ENCODE measurements at places on chromosomes 7 and 10. TPM values are rescaled to one million over a fixed set of nuclear protein-coding genes. Genes with fewer than 3 reads are reported as not detected.

GRCh38 chr10:70493660-70494234 lies 15.2 kb downstream of the PALD1 start:
- peak; percentile 33 for DNase-seq

- no peak for DNase-seq
These were observed 7.8 kb downstream of the SHH start for GRCh38 chr7:155804431-155804831.

GRCh38 chr7:55792048-55792447 lies 70.5 kb downstream of the SEPTIN14 start:
- DNase-seq = no peak

DNA sequence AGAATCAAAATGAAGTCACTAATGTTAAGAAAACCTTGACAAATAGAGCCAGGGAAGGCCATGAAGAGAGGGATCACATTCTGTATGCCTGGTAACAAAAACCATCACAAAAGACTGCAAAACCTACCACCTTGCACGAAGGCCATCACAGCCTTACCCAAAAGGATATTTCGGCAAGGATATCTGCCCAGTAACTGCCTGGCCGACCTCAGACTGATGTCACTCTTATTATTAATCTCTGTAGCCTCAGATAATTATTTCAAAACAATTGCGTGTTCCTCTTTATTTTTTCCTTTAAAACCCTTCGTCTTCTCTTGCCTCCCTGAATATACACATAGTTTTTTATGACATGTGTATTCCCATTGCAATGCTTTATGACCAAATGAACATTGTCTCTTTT lies 52.5 kb downstream of the CDC14C start:
- DNase-seq = no peak

GRCh38 chr7:134051020-134051419 lies 76.1 kb upstream of the LRGUK start:
- DNase-seq = no peak

- DNase-seq = no peak
These were observed 55.4 kb upstream of the ELN start for GRCh38 chr7:73972614-73973013.

PNLIP gene
- total RNA-seq = 1.1 TPM

NEURL1 gene
- total RNA-seq = not detected

GRCh38 chr10:22623633-22624253 lies 90.6 kb downstream of the PIP4K2A start:
- DNase-seq = no peak

- DNase-seq = no peak
These were observed 21.5 kb upstream of the COMMD3 start for GRCh38 chr10:22294694-22295093.

- no peak for DNase-seq
These were observed 44.0 kb downstream of the TARP start for GRCh38 chr7:38229386-38229785.

- no peak for DNase-seq
These were observed 87.6 kb downstream of the SH3PXD2A start for GRCh38 chr10:103767756-103768155.

CRTAC1 gene
- total RNA-seq = 27.0 TPM

- no peak for DNase-seq
These were observed 613.8 kb upstream of the FOXK1 start for GRCh38 chr7:4068286-4068685.

OR2A5 gene
- total RNA-seq = not detected

- DNase-seq = no peak
These were observed 367.5 kb upstream of the KCND2 start for GRCh38 chr7:119905495-119905894.

- no peak for DNase-seq
These were observed 156.4 kb downstream of the PRPF18 start for GRCh38 chr10:13743101-13743693.

TMEM236 gene
- 1.8 TPM for total RNA-seq

CCDC172 gene
- not detected for total RNA-seq
